ENCODE measurements at places on chromosomes 6 and 20.
A peak's percentile ranks its signal among the peaks of the same experiment; 100 is the strongest.

GRCh38 chr6:106360410-106360988 lies at the start of gene CRYBG1:
Gene CRYBG1 (plus strand): TSS chr6:106360717. CDS start chr6:106360909, 192 bp downstream.
- DNase-seq: peak; percentile 61

- peak; percentile 72 for DNase-seq
Observed at GRCh38 chr20:33933469-33933909, 60.2 kb upstream of the RALY start.

GRCh38 chr20:62745279-62745951 lies 36.8 kb downstream of the NTSR1 start:
- no peak for DNase-seq

DNA sequence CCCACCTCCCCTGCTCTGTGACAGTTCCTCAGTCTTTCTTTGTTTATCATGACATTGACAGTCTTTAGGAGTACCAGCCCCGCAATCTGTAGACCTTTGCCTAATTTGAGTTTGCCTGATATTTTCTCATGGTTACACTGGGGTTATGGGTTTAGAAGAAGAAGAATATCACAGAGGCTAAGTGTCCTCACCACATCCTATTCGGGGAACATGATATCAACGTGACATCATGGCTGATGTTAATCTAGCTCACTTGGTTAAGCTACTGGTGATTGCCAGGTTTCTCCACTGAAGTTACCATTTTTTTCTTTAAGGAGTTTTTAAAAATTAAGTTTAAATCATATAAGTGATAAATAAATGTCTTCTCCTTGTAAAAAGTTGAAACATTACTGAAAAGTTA lies 127.5 kb downstream of the CEP57L1 start:
- DNase-seq: no peak

- no peak for DNase-seq
Observed at GRCh38 chr6:24191346-24191745, 65.3 kb downstream of the NRSN1 start.

- no peak for DNase-seq
Observed at GRCh38 chr6:35687658-35688604, 784 bp downstream of the FKBP5 start.

GRCh38 chr6:117907601-117908245 lies 659 bp downstream of the SLC35F1 start:
- DNase-seq: no peak

- peak; percentile 29 for DNase-seq
Observed at GRCh38 chr6:9138936-9139335, 703.6 kb upstream of the SLC35B3 start.

GRCh38 chr6:35016502-35017321 lies 124.4 kb downstream of the TCP11 start:
- peak; percentile 38 for DNase-seq

DNA sequence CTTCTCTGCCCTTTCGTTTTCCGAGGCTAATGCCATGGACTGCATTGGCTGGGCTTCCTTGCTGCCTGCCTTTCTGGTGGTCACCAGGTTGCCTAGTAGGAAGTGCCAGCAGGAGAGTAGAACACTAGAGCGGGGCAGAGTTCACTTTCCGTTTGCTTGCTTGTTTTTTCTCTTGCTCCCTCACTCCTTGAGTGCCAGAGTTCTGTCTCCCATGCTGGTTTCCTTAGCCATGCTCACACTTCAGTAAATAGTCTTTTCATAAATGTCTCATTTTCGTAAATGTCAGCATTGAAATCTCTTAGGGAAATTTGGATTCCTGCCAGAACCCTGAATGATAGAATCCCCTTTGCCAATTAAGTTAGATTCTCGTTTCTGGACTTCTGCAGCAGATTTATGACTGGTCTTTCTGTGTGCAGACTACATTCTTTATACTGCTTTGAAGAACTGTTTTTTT lies 63.9 kb downstream of the FAM83B start:
- no peak for DNase-seq

- DNase-seq: no peak
Observed at GRCh38 chr6:35489066-35489465, 7.8 kb downstream of the TEAD3 start.

DNA sequence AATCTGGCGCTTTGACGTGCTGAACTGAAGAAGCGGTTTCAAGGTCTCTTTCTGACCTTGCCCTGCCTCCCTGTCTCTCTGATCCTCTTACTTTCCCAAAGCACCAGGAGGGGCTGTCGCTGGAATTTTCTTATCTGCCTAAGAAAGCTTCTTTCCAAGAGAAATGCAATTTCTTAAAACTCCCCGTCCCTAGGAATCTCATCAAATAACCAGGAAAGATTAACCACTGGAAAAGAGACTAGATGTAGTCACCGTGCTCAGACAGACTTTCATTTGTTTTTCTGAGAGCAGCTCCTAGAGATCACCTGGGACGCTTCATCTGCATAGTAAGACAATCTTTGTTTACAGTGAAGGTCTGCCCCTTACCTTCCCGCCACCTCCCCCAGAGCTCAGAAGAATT lies 38.6 kb downstream of the PDYN start:
- no peak for DNase-seq

GRCh38 chr20:39935901-39936300 lies 753.1 kb downstream of the MAFB start:
- peak; percentile 19 for DNase-seq

GRCh38 chr6:75691012-75691411 lies 58.0 kb upstream of the MYO6 start:
- no peak for DNase-seq

GRCh38 chr6:111724039-111724438 lies 118.4 kb upstream of the TRAF3IP2 start:
- DNase-seq: no peak

- no peak for DNase-seq
Observed at GRCh38 chr6:122652431-122652830, 42.2 kb downstream of the PKIB start.

GRCh38 chr6:50819904-50820868 lies 1.5 kb downstream of the TFAP2B start:
- DNase-seq: no peak

DNA sequence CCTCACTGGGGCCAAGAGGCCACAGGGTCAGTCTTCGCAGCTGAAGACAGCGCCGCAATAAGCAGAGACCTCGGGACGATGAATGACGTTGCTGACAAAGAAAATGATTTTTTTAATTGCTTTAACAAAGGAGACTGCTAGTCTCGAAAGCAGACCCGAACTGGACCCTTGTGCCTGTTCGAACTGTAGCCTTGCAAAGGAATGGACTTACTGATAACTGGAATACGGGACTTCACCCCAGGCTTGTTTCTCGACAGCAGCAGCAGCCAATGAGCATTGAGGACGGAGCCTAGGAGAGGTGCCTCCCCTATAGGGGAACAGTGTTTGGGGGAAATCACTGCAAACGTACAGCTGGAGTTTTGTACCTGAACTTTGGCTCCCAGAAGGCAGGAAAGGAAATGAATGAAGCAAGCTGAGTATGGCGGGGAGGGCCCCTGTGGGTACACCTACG lies 1.3 kb upstream of the TAF4 start:
- peak; percentile 49 for DNase-seq

DNA sequence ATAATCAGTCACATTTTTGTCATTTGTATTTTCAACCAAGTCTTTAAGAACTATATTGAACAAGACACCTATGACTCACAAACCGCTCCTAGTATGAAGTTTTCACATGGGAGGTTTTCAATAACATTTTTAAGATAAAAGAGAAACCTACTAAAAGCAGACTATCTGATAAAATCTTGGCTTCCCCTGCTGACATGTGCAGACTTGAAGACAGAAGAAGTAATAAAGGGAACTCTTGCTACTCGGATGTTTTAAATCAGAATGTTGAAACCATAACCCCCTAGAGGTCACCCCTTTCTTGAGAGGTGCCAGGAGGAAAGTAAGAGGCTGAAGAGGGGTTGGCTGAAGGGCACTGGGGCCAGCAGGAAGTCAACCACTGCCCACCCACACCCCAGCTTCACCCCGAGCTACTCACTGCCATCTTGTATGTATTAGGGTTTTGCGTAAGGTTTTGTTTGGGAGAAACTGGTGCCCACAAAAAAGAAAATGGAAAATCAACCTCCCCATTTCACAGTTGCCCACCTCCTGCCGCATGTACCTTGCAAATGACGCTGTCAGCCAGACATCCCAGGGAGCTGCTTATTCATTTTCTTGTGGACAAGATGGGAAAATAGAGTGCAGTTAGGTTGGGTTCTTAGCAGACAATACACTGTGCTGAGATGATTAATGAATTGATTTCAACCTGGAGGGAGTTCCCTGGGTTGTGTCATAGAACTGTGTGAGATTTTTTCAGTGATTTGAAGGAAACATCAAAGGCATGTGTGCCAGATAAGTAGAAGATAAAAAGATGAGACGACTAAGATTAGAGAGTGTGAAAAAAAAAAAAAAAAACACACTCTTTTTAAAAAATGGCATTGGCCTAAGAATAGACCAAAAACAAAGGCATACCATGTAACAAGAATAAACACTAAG lies 83.2 kb upstream of the TAB2 start:
- no peak for DNase-seq

- DNase-seq: no peak
Observed at GRCh38 chr6:73796881-73797280, 100.9 kb downstream of the CD109 start.

DNA sequence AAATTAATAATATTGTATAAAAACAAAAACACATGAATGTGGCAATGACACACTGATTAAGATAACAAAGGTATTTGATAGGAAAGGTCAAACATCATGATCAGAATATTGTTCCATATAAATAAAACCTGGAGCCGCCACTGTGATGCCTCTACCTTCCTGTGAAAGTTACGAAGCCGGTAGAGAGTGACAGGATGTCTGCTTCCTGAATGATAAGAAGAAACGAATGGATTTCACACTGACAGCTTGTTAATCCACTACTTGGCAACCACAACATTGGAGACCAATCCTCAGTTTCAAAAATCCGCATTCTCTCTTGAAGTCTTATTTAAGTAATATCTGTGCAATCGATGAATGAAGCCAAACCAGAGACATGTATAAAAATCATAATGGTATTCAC lies 315.1 kb downstream of the HDGFL1 start:
- no peak for DNase-seq

- DNase-seq: no peak
Observed at GRCh38 chr6:54273214-54273820, 34.9 kb upstream of the TINAG start.

DNA sequence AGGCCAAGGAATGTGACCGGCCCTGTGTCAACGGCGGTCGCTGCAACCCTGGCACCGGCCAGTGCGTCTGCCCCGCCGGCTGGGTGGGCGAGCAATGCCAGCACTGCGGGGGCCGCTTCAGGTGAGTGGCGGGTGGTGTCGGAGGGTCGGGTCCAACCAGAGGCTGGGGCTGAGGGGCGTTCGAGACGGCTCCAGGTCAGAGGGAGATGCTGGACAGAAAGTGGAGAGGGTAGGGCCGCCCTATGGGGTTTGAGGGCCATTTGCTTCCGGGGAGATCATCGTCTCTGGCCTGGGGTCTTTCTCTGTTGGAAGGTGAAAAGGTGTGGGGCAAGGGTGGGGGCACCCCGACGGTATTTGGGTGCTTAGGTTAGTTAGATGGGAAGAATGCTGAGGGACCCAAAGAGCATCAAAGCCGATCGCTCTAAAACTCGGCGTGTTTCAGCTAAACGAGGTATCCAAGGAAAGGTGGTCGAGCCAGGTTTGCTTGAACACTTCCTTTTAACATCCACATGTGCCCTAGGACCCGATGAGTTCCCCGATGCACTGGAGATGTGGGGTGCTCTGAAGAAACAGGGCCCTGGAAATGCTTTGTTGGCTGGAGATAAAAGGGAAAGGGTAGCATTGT lies 691 bp downstream of the ATRN start:
- no peak for DNase-seq

DNA sequence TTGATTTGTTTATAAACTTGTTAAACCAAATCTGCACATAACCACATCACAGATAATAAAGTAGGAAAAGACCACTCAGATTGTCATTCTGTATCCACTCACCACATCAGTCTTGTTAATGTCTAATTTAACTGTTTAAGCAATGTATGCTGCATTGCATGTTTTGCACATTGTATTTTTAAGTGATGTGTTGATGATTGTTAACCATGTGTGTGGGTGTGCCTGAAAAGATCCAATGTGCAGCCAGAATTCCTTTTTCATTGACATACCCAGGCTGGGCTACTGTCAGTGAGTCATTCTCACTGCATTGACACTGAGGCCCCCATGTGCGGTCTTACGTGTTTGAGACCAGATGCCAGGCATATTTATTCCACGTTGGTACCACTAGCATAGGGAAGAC lies 167.3 kb downstream of the TRMT11 start:
- DNase-seq: peak; percentile 41

DNA sequence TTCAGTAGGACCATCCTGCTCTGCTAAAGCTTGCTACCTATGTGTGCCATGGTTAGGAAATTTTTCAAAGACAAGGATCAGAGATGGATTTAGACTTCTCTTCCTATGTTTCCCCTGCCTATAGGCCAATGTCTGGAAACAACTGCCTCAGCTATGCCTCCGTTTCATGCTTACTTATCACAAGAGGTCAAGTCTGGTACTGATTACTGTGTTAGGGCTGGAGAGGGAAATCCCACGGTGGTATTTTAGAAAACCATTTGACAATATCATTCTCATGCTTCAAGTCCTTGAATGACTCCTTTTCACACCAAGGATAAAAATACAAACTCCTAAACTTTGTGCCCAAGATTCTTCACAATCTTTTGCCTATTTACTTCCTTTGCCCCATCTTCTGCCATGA lies 484.3 kb downstream of the DHX35 start:
- DNase-seq: no peak

DNA sequence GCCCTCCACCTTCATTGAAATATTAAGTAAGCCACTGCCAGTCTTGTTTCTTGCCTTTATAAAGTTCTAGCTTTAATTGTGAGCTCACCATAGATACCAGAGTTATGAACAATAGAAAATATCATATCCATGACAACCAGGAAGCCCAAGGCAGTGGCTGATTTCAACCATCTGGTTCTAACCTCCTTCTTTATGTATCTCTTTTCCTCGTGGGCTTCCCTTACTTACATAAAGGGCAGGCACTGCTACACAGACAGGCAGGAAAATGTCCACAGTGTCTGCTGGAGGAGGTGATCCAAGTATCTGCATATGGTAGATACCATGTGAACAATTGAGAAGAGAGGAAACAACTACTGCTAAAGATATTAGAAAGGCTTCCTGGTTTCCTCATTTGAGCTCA lies 65.2 kb upstream of the PRND start:
- DNase-seq: no peak

- no peak for DNase-seq
Observed at GRCh38 chr6:2866171-2866846, 24.6 kb upstream of the SERPINB1 start.

Measured in AG08395 (cell line).